Stimulated activated CD4-positive, alpha-beta T cell treated with anti-CD3 and anti-CD28 coated beads, Interleukin-4, amount 100 ng/mL, for 24 hours (primary cell): ENCODE measurements at places on chromosomes 1 and 21.

GRCh38 chr1:15483971-15484370, 8.1 kb downstream of the CELA2B start:
- no peak for DNase-seq

DNA sequence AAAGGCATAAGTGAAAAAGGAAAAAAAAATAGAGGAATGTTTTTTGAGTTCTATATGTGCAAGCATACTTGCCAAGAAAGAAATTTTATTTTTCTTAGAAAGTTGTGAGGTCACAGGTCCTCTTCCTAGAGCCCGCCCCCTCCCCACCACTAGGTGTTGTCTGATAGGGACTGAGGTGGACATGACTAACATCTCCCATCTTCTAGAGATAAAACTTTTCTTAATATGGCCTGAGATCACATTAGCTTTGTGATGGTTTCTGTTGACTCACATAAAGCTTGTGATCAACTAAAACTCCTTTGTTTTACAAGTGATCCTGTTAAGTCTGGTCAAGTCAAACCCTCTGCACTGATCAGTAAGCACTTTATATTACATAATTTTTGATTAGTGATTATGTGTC, 33.4 kb upstream of the CITED4 start:
- no peak for DNase-seq

GRCh38 chr1:187237542-187237941, 408.8 kb downstream of the PLA2G4A start:
- no peak for DNase-seq

GRCh38 chr1:151373196-151373595, 691 bp upstream of the SELENBP1 start:
- DNase-seq, result no peak

DNA sequence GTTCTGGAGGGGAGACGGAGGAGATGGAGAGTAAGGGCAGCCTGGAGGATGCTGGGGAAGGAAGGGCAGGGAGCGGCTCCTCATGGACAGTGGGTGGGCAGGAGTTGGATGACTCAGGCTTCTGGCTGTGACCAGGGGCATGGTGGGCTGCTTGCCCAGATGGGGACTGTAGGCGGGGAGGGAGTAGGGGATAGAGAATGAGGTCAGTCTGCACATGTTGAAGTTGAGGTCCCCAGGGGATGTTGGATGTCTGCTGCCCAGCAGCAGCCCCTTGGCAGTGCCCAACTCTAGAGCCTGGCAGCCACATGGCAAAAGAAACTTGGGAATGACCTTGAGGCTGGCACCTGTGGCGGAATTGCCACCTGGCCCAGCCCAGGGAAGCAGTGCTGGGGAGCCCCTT, 6.4 kb downstream of the SELENON start:
- no peak for DNase-seq

DNA sequence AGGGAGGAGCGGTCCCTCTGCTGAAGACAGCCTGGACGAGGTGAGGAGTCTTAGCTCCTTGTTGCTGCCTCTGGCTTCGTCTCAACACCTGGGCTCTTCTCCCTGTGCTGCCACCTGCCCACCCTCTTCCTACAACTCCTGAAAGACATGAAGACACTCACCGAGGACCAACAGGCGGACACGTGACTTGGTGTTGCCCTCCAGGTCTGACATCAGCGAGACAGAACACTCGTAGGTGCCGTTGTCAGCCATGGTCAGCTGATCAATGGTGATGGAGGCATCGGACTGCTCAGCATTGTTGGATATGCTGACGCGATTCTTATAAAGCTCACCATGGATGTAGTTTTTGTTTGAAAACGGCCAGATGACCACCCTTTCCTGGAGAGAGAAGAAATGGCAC, 21.4 kb downstream of the GPA33 start:
- DNase-seq, result no peak

DNA sequence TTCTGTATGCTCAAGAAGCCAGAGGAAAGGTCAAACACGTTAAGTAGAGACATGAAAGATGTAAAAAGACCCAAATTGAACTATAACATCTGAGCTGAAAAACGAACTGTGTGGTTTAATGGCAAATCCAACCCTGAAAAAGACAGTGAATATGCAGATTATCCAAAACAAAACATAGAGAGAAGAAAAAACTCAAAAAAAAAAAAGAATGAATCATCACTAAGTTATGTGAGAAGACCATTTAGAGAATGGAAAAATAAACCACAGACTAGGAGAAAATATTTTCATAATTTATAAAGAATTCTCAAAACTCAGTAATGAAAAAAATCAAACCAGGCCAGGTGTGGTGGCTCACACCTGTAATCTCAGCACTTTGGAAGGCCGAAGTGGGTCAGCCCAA, 253.3 kb downstream of the PLPP3 start:
- no peak for DNase-seq

DNA sequence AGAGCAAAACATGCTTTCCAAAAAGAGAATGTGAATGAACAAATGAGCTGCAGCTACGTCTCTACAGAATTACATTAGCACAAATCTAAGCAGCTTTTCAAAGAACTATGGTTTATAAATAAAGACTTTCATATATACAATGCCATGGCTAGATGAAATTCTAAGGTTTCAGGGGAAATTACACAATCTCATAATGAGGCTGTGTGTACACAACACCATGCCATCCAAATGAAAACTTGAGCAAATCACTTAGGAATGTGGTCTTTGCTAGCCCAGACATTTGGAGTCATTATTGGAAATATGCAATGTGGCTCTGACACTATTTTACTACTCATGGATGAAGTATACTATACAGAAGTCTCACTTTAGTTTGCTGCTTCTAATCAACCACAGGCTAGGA, 37.5 kb downstream of the SPAG17 start:
- DNase-seq, result no peak

GRCh38 chr1:40079774-40080400, 17.2 kb downstream of the PPT1 start:
- no peak for DNase-seq

GRCh38 chr1:12480748-12481362, 137.2 kb downstream of the DHRS3 start:
- DNase-seq, result peak; percentile 20

GRCh38 chr1:209486861-209487593, 96.5 kb upstream of the CAMK1G start:
- no peak for DNase-seq
